ENCODE measurements at places on chromosomes 7 and 10.
A peak's percentile ranks its signal among the peaks of the same experiment; 100 is the strongest.

GRCh38 chr10:103566536-103566935 lies 73.0 kb downstream of the NEURL1 start:
- peak; percentile 7 for DNase-seq

DNA sequence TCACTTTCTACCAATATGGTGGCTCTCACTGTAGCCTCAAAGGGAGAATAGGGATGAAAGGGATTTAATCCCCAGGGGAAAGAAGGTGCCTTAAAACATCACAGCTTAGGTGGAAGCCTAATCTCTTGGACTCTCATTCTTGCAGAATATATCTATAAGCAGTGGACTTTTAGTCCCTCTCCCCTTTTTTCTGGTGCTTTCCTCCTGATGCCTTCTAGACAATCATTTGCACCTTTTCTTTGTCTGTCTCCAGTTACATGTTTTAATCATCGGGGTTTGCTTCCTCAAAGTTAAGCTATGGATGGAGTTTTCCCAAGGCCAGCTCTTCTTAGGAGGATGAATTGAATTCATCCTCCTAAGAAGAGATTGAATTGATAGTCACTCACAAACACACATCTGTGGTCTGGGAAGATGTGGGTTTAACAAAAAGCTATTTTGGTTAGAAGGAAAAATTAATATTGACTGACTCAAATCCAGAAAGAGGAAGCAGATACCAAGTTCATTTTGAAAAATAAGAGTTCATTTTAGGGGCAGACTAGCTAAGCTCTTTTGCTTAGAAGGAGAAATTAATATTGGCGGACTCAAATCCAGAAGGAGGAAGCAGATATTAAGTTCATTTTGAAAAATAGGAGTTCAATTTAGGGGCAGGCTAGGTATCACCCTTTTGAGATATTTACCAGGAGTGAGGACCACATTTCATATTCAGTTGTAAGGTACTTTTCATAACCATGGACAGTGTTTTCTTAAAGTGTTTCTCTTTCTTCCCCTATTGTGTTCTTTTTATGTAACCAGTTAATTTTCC lies 35.2 kb upstream of the PLEKHS1 start:
- DNase-seq: no peak

GRCh38 chr10:126104767-126105166 lies 208.4 kb downstream of the FANK1 start:
- DNase-seq: no peak

GRCh38 chr7:12737836-12738235 lies 50.4 kb downstream of the ARL4A start:
- no peak for DNase-seq

DNA sequence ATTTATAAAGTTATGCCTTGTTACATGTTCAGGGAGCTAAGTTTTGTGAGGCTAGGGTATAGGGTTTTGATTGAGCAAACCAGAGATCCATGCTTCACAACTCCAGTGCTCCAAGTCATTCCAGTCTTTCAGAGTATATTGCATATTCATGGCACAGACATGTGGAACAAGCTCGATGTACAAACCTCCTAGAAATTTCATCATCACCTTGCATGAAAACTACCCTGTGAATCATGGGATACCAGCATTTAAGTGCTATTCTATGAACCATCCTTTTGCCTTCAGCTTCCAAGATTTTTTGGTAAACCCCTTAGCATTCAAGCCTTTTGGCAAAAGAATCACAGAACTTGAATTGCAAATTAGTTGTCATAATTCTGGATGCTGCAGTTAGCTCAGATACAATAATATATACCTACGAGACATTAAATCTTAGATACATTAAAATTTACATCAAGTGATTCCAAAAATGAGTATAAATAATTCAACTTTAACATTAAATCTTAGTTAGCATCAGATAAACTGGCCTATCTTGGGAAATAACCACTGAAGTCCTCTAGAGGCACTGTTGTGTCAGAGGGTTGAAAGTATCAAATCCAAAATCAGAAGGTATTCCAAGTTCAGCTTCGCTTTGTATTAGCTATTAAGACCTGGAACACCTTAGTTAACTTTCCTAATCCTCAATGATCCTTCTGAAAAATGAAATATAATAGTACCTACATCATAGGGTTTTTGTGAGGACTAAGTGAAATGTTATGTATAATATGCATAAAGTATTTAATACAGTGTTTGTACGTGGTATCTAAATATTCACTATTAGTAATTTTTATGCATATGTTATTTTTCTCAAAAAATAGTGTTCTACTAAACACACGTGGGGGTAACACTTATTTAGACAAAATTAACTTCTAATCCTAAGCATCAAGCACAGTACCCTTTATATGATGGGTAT lies 55.5 kb upstream of the CABCOCO1 start:
- peak; percentile 19 for DNase-seq

- no peak for DNase-seq
Observed at GRCh38 chr7:123681561-123681960, 25.9 kb downstream of the LMOD2 start.

- DNase-seq: peak; percentile 65
Observed at GRCh38 chr10:79444199-79445119, 965 bp downstream of the ZCCHC24 start.

Data from iris pigment epithelial cell (primary cell).